Stomach (tissue), 19 donors: ENCODE measurements at places on chromosomes 12 and 14.

GRCh38 chr12:116480210-116480810 is 78.9 kb upstream of the MAP1LC3B2 start:
- no peak for DNase-seq

DNA sequence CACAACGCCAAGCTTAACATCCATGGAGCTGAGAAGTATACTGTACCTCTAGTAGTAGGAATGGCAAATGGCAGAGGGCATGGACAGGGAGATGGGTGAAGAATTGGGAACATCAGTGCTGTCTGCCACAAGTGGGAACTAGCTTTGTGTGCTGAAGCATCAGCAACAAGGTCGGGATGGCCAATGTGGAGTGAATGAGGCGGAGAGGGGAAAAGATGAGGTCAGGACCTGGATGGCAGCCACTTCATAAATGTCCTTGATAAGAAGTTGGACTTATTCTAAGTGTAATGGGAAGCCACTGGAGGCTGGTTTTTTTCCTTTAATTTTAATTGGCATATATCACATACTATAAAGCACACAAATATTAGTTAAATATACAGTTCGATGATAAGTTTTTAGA is 21.9 kb upstream of the CLMN start:
- DNase-seq, result no peak

DNA sequence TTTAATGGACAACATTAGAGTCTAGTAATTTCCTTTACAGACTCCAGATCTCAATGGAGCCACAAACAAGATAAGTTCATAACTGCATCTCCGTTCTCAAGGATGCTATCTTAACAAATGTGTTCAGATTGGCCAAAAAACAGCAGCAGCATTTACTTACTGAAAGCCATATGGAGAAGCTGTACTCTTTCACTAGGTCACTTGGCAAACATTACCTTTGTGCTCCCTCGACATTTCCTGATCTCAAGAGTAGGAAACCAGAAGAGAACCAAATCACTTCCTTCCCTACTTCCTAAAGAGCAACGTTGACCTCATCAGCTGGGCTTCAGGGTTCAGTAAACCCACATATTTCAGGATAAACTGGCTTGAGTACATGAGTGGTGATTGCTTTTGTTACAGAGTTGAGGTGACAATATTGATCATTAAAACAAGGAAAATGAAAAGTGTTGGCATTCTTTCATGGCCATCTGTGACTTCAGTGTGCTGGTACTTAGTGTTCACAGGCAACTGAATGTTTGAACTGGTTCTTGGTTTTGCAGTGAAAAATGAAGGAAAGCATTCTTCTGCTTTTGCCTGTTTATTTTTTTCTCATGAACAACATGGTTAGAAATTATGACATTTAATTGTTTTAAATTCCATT is 449.6 kb downstream of the TMEM117 start:
- DNase-seq, result no peak

GRCh38 chr14:87059060-87059839 is 933.7 kb downstream of the GALC start:
- DNase-seq, result no peak

DNA sequence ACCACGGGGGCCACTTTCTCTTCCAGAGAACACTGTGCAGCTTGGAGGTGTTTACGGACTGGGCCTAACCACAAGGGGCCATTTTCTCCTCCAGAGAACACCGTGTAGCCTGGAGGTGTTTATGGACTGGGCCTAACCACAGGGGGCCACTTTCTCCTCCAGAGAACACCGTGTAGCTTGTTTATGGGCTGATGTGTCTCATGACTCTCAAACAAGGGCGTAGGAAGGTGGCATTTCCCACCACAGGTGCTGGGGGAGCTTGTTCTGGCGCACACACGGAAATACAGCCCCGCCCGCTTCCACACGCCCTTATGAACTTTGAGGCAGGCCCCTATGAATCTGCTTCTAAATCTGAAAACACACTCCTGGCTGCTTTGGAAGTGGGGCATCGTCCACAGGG is 174.6 kb upstream of the SFSWAP start:
- peak; percentile 42 for DNase-seq
